ENCODE measurements at places on chromosomes 4 and X. TPM values are rescaled to one million over a fixed set of nuclear protein-coding genes. Genes with fewer than 3 reads are reported as not detected.
A peak's percentile ranks its signal among the peaks of the same experiment; 100 is the strongest.

DNA sequence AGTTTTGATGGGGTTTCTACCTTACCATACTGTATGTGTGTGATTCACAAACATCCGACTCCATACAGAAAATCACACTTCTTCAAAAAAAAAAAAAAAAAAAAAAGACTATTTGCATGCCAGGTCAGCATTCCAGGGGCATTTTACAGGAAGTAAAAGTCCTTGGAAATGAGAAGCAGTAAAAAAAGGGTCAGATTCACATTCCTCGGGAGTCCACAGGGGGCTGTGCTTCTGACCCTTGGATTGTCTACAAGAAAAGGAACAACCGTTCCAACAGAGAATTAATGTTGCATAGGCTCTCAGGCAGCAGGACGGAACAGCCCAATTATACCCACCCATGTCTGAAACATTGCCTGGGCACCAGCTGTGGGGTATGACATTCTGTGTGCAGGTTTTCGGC, 290.3 kb downstream of the LDB2 start:
- H3K27ac ChIP-seq = no peak overlapping the region
- H3K4me1 ChIP-seq = no peaks in the 10 kb centered on the region
- no peaks in the 10 kb centered on the region for H3K36me3 ChIP-seq
- H3K27me3 ChIP-seq = no peaks in the 10 kb centered on the region

ERCC6L gene
- total RNA-seq = not detected

USP17L24 gene
- total RNA-seq = not detected

DNA sequence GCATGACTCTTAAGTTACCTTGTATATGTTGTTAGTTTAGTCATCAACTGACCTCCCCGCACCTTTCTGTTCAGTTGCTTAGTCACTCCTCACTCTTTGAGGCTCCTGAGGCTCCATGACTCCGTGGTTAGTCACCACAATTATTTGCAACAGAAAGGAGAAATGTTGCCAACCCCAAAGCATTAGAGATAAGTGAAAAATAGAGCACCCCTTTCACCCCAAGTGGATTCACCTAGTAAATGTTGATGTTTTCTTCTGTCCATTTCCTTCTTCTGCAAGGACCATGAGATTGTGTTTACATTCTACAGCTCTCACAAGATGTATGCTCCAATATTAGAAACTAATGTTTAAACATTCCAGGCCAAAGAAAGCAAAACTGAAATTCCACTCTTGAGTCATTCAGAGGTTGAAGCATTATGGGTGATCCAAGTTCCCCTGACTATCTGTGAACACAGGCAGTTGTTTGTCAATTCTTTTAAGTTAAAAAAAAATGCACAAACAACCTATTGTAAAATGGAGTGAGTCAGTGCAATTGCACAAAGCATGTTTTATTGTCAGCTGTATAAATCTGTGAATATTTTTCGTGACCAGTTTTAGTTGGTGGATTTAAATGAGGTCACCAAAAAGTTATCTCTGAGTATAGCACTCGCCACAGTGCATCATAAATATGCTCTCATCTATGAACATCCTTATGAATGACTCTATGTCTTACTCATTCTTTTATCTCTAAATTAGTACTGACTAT, 552.4 kb upstream of the MAGEB2 start:
- H3K27ac ChIP-seq = no peak overlapping the region
- DNase-seq = no peak
- no peaks in the 10 kb centered on the region for H3K4me1 ChIP-seq
- H3K36me3 ChIP-seq = no peaks in the 10 kb centered on the region

DNA sequence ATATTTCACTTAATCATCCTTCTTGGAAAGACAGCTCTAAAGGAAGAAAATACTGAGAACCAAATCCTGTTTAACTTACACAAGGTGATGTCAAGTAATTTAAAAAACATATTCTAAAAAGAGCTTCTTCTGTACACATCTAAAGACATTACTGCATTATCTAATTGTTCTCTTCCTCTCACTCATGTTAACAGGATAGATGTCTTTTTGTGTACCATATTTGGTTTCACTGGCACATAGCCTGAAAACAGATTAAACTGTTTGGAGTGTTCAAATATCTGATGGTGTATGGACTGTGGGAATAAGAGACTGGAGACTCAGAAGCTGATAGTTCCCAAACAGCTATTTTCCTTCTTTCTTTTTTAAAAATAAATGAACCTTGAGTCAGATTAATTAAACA, 213.3 kb upstream of the MAB21L2 start:
- no peaks in the 10 kb centered on the region for H3K4me1 ChIP-seq
- H3K4me3 ChIP-seq = no peak overlapping the region
- no peaks in the 10 kb centered on the region for H3K27me3 ChIP-seq
- H3K27ac ChIP-seq = no peak overlapping the region

GAGE2A gene
- total RNA-seq = not detected

DNA sequence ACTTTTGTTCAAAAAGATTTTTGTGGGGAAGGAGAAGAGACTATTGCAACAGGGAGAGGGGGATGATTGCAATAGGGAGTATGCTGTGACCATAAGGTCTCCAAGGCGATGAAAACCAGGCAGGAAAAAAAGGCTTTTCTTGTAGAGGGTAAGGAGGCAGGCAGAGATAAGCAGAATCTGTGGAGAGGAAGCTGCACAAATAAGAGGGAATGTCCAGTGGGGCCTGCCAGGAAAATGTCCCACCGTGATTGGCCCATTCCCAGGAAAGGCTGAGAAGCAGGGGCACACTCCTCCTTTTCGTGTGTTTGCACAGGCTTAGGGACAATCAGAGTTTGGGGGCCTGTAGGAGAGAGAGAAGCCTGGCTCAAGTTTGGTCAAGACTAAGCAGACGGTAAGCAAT, 29.1 kb downstream of the SPACA5 start:
- no peaks in the 10 kb centered on the region for H3K36me3 ChIP-seq
- H3K27ac ChIP-seq = peak overlapping the region; percentile 57
- no peaks in the 10 kb centered on the region for H3K4me1 ChIP-seq
- no peak overlapping the region for H3K4me3 ChIP-seq

GRCh38 chr4:111011458-111011857, 388.6 kb upstream of the PITX2 start:
- H3K27me3 ChIP-seq = no peaks in the 10 kb centered on the region
- H3K4me3 ChIP-seq = no peak overlapping the region
- no peak overlapping the region for H3K27ac ChIP-seq
- no peaks in the 10 kb centered on the region for H3K36me3 ChIP-seq
- no peaks in the 10 kb centered on the region for H3K4me1 ChIP-seq

SLITRK4 gene
- total RNA-seq = 3.2 TPM

GRCh38 chr4:85940151-85940550, 419.7 kb downstream of the MAPK10 start:
- DNase-seq = no peak
- H3K4me3 ChIP-seq = no peak overlapping the region
- no peaks in the 10 kb centered on the region for H3K36me3 ChIP-seq
- peaks cover 8% of the 10 kb centered on the region for H3K4me1 ChIP-seq
- no peaks in the 10 kb centered on the region for H3K27me3 ChIP-seq
